ENCODE measurements at places on chromosomes 1 and 21.

DNA sequence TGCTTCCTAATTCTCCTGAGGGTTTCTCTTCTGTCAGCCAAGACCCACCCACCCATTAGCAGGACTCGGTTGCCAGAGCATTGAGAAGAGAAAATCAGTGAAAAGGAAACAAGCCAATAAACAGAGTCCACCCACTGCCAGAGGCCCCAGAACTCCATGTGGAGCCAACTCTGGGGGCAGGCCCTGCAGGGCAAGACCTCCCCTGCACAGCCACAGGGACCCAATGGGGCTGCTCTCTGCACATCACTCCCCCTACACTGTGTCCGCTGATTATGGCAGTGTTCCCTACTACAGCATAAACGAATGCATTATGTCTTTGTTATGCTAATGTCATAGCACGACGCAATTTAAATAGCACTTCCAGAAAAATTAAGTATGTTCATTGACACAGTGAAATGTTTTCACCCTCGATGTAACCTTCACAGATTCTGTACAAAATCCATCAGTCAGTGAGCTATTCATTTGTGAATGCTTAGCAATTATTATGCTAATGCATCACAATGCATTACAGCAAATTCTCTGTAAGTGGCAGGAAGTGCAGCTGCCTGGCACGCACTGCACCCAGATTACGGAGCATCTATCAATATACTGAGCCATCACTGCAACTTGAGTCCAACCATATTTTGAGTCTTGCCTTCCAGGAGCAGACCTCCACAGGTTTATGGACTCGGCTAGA, 56.4 kb downstream of the GRIK3 start:
- no peak for DNase-seq

GRCh38 chr21:29477347-29477746, 178.6 kb downstream of the BACH1 start:
- DNase-seq, result no peak

DNA sequence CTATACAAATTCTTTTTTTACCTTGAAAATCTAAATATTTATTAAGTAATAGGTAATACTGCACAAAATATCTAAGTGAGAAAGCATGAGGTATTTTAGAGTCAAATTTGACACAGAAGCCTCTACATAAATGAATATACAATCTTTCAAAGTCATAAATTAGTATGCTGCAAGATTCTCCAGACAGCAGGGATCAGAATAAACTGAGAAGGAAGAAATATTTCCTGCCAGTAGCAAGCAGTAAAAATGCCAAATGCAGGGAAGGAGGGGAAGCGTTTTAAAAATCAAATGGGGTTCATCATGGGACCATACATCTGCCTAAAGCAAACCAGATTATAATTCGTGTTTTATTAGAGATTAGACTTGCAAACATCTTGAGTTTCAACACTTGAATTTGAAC, 18.9 kb downstream of the COLGALT2 start:
- no peak for DNase-seq

GRCh38 chr1:98903726-98904125, 100.9 kb downstream of the PLPPR5 start:
- no peak for DNase-seq

- DNase-seq, result no peak
Measured at GRCh38 chr1:33009561-33009960, 27.1 kb downstream of the AK2 start.

Data from nucleus accumbens (tissue), 56 donors.